Aorta (tissue), 5 donors: ENCODE measurements at places on chromosomes 6 and 20. TPM values are rescaled to one million over a fixed set of nuclear protein-coding genes. Genes with fewer than 3 reads are reported as not detected.

Gene CST2
- 0.75 TPM for total RNA-seq

Gene CLIC5
- 3.7 TPM for total RNA-seq

Gene HLA-DQA1
- total RNA-seq = 46.2 TPM

Gene CCR6
- not detected for total RNA-seq

Gene ENPP3
- total RNA-seq = 0.26 TPM

Gene HSPA12B
- total RNA-seq = 21.2 TPM

Gene UBR2
- total RNA-seq = 38.8 TPM
